ENCODE measurements at places on chromosomes 7 and 10.

DNA sequence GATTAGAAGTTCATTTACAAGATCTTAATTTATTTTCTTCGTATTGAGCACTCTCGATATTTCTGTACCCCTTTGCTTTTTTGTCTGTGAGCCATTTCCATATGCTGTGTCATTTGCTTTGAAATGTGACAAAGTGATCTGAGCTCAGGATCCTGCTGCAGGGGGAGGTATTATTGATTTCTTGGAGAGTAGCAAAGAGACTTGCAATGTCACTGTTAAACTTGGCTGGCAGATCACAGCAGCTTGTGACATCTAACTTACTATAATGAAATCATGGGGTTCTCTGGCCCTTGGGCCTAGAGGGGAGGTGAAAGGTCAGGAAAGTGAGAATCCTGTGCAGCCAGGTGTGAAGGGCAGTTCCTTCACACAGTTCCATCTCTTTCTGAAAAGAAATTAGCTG lies 923.4 kb downstream of the REEP3 start:
- DNase-seq, result no peak

DNA sequence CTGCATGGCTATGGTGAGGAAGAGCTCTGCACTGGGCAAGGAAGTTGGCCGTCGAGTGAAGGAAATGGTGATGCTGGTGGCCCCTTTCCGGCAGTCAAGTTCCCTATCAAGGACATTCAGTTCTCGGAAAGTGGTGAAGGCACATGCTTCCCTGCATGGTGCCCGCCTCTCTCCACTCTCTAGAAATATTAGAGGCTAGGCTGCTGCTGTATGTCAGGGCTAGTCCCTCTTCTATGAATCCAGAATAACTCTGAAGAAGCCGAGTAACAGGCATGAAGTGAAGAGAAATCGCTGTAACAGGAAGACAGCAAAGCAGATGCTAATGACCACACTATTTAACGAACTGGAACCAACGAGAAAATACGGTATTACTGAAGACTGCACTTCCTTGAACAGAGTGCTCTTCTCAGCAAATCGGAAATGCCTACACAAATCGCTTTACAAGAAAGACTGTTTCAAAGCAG lies 5.4 kb downstream of the IDI1 start:
- DNase-seq, result no peak

DNA sequence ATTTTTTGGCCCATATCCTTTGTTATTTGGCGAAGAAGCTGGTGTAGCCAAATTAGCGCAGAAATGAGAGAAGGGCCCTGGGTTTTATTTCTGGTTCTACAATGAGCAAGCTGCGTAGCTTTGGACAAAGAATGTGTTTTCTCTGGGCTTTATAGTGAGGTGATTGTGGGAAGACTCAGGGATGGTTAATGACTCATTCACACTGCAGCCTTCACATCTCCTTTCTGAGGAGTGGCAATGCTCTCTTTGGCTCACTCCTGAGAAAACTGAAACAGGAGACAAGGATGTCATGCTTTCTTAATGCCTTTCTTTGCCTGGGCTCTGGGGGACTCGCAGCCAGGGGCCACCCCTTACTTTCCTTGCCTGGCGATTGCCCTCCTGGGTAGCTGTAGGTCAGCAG lies 271.0 kb upstream of the PODXL start:
- no peak for DNase-seq

DNA sequence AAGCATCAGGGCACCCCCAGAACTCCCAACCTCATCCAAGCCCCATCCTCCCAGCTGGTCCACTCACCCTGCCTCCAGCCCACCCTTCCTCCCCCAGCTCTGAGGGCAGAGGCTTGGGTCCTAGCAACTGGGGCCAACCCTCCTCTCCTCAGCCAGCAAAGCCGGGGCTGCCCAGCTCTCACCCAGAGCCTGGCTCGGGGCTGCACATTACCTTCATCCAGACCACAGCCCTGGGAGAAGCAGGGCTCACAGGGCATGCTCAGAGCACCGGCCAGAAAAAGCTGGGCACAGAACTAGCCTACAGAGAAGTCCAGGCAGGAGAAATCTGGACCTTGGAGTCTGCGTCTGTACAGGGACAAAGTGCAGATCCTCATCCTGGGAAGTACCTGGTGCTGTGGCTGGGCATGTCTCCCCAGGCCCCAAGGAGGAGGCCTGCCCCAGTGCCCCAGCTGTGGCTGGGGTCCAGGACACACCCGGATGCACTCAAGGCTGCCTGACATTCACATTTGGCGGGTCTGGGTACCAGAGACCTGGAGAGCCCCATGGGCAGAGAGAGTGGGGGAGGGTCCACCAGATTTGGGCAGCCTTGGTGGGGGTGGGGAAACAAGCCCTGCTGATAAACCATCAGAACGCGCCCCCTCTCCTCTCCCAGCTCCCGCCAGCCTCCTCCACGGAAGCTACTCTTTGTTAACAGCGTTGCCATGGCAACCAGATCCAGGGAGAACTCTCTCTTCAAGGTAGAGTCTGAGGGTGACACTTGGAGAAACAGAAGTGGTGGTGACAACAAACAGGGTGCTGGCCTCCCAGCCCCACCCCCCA lies 5.1 kb downstream of the RASGEF1A start:
- DNase-seq, result peak; percentile 36

DNA sequence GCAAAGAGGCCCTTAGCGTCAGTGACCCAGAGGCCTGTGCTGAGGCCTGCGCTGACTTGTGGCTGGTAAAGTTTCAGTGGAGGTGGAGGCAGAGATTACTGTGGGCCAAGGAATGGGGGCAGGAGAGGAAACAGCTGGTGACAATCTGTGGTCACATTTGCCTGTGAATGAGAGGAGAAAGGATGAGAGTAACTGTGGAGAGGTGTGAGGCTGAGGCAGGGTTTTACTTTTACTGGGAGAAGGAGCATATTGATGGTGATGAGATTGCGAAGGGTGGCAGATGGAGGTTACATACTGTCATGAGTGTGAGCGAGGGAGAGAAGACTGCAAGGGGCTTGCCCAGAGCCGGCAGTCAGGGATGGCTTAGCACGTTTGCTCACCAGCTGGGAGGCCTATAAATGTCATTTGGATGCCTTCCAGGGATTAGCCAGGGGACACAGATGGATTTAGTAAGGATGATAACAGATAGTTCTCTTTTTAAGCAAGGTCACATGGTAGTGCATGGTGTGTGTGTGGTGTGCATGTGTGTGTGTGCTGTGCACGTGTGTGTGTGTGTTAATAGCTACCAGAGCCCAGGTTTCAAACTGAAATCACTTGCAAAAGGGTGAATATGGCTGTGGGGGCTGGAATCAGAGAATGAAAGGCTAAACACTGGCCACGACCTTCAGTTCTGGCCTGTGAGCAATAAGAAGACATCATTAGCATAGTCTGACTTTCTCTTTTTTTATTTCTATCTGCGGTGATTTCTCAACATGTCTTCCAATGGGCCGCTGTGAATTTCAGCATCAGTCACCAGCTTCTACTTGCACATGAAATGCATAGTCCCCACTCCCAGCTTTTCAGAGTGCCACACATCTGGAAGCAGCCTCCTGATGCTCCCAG lies 291.5 kb upstream of the ZNF32 start:
- no peak for DNase-seq

GRCh38 chr10:70551466-70551865 lies 51.1 kb downstream of the PRF1 start:
- no peak for DNase-seq

DNA sequence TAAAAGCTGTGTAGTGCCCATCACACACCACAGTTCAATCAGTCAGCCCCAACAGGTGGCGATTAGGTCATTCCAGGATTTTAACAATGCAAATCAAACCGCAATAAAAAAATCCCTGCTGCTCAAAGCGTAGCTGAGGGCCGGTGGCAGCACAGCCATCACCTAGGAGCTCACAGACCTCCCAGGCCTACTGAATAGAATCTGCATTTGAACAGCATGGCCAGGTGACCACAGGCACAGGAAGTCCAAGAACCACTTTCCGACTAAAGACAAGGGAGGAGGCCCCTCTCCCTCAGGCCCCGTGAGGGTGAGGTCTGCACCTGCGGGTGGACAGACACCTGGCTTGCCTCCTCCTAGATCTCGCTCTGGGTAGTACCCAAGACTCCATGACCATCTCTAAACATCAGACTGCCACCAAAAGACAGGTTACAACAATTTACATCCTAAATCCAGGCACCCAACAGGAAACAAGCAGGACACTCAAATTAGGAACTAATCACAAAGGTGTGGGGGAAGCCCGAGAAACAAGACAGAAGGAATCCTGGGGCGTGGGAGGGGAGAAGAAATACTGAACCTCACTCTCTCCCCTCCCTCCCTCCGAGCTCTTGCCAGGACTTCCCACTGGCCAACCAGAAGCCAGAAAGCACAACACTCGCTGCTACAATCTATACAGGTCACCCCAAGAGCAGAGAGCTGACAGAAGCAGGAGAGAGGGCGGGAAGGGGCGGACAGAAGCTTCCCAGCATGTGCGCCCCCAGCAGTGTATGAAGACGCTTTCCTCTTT lies 19.2 kb downstream of the GNA12 start:
- DNase-seq, result no peak

- DNase-seq, result no peak
Observed at GRCh38 chr10:120508393-120508792, 51.4 kb downstream of the PLPP4 start.

GRCh38 chr7:149497467-149498261 lies at the start of gene ZNF746:
ZNF746 (minus strand) TSS chr7:149497809; CDS start chr7:149497536, 273 bp downstream.
- peak; percentile 86 for DNase-seq

- DNase-seq, result no peak
Observed at GRCh38 chr7:34096777-34097176, 191.4 kb downstream of the BMPER start.

All from NCI-H1417 (cell line).